A549 treated with CpdA at 1 μM for 4 hours (cell line): ENCODE measurements at places on chromosomes 2 and 18. TPM values are rescaled to one million over a fixed set of nuclear protein-coding genes. Genes with fewer than 3 reads are reported as not detected.

ACTR2 gene
- total RNA-seq: 139 to 184 TPM (median 159 TPM) in 5 replicates

CXCR2 gene
- not detected in 5 replicates for total RNA-seq

ITGA4 gene
- 1.1 to 2.3 TPM (median 1.9 TPM) in 5 replicates for total RNA-seq

DHRS9 gene
- total RNA-seq: 3.1 to 4.2 TPM (median 3.6 TPM) in 5 replicates

HOXD4 gene
- 0.36 to 0.50 TPM (median 0.46 TPM) in 4 of 5 replicates, not detected in the other for total RNA-seq

RFTN2 gene
- total RNA-seq: not detected in 5 replicates

CCDC148 gene
- 0.14 to 0.78 TPM (median 0.39 TPM) in 5 replicates for total RNA-seq

ATP6V1B1 gene
- 1.5 to 2.5 TPM (median 2.4 TPM) in 4 of 5 replicates, not detected in the other for total RNA-seq

STAT4 gene
- 3.2 to 4.5 TPM (median 3.8 TPM) in 5 replicates for total RNA-seq

RNU2-63P gene
- total RNA-seq: not detected in 5 replicates

AKAIN1 gene
- total RNA-seq: not detected in 5 replicates

MSH2 gene
- 40.7 to 60.4 TPM (median 43.8 TPM) in 5 replicates for total RNA-seq

CROCC2 gene
- not detected in 5 replicates for total RNA-seq

CENPA gene
- total RNA-seq: 45.4 to 62.8 TPM (median 52.8 TPM) in 5 replicates

AFF3 gene
- total RNA-seq: 0.01 to 0.11 TPM (median 0.02 TPM) in 3 of 5 replicates, not detected in the others

EGR4 gene
- total RNA-seq: 0.16 to 0.30 TPM (median 0.27 TPM) in 5 replicates

MLPH gene
- 218 to 289 TPM (median 278 TPM) in 5 replicates for total RNA-seq
